ENCODE measurements at places on chromosomes 5 and 9.

DNA sequence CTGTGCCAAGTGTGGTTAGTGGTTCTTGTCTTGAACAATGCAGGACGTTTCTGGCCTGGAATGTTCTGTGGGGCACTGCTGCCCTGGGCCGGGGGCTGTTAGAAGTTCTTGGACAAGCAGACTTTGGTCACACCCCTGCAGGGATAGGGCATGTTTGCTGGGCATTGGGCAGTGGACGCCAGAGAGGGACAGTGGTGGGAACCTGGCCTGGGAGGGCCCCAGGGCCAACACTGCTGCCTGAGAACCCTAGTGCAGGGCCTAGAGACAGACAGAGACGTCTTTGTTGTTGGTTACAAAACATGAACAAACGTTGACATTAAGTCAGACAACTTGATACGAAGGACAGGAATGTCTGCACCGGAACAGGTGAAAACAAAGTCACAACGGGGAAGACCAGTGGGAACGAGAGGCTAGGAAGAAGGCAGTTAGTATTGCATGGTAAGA is 57.0 kb downstream of the WNK2 start:
- DNase-seq: no peak

GRCh38 chr5:115686051-115686737 is 60.4 kb upstream of the TMED7 start:
- DNase-seq: no peak

DNA sequence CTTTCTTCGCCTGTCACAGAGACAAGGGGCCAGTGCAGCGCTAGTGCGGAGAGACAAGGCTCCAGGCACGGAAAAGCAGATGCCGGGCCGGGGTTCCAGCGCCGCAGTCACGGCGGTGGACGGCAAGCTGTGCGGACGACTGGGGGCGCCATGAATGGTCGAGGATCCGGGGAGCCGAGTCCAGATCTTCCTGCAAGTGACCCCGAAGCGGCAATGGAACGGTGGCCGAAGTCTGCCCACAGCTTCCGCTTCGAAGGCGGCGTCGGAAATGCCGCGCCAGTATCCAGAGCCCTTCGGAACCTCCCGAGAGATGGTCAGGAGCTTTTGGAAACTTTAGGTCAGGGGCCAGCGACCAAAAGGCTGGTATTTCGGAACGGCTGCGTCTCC is 601 bp upstream of the FAF2 start:
- peak; percentile 32 for DNase-seq

- DNase-seq: no peak
Measured at GRCh38 chr5:108941746-108942145, 194.0 kb downstream of the FER start.

- no peak for DNase-seq
Measured at GRCh38 chr9:17739736-17740135, 160.9 kb downstream of the SH3GL2 start.

- no peak for DNase-seq
Measured at GRCh38 chr9:127116957-127117356, 5.5 kb downstream of the ANGPTL2 start.

- DNase-seq: no peak
Measured at GRCh38 chr5:97133101-97133500, 9.3 kb downstream of the LIX1 start.

GRCh38 chr9:84818791-84819190 is 149.3 kb downstream of the NTRK2 start:
- DNase-seq: no peak

GRCh38 chr5:97495301-97495700 is 312.3 kb upstream of the RIOK2 start:
- no peak for DNase-seq

- no peak for DNase-seq
Measured at GRCh38 chr9:69023650-69024049, 9.7 kb upstream of the PRKACG start.

DNA sequence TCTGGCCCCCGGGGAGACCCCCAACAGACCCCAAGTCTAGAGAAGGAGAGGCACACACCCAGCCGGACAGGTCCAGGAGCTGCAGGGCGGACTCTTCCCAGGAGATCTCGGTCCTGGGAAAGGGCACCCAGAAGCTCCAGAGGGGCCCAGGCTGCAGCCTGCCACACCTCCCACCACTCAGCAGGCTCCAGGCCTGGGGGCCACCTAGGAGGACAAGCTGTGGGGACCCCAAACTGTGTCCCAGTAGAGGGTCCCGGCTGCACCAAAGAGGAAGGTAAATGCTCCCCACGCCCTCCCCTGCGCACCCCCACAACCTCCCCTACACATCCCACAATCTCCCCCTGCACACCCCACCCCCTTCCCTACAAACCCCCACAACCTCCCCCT is 48.5 kb downstream of the PLEKHG4B start:
- no peak for DNase-seq

DNA sequence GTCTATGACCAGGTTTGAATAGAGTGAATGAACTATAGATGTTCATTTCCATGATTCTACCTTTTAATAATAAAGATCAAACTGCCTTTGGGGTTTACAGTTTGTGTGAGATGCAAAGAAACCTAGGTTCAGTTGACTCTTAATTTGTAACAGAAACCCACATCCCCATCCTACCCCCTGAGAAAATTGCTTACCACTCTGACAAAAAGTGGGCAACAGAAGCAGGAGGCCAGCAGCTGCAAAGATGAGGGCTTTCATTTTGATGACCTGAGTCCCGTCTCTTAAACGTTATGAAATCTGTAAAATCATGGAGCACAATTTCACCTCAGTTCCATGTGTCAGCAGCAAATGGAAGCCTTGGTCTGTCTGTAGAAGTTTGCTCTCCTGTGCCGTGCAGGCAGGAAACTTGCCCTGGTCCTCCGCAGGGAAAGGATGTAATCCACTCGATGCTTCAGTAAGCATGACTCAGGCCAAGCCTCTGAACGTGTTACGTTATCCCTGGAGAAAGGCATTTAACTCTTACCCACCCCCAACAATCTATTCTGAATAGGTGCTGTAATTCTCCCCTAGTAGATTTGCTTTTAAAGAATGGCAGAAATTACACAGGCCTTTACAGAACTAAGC is at the start of gene F2RL2:
F2RL2 (minus strand) TSS at position 431 of the 624 bp plus-strand sequence; CDS start at position 258, 173 bp downstream.
- no peak for DNase-seq

- DNase-seq: no peak
Measured at GRCh38 chr5:112366987-112367386, 52.1 kb downstream of the EPB41L4A start.

DNA sequence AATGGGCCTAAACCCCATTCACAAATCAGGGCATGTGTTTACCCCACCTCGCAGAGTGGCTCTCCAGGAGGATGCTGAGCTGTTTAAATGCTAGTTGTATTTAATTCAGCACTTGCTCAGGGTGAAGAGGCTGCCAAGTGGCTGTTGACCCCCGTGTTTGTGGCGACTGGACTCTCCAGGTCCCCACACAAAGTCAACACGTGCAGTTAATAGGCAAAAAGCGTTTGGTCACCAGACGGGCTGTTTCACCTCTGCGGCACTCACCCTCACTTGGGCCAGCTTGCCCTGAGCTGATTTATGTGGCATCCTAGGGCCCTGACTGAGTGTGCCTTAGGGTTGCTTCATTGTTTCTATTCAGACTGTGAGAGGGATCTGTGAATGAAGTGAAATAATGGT is 152.3 kb downstream of the GAS1 start:
- DNase-seq: no peak

DNA sequence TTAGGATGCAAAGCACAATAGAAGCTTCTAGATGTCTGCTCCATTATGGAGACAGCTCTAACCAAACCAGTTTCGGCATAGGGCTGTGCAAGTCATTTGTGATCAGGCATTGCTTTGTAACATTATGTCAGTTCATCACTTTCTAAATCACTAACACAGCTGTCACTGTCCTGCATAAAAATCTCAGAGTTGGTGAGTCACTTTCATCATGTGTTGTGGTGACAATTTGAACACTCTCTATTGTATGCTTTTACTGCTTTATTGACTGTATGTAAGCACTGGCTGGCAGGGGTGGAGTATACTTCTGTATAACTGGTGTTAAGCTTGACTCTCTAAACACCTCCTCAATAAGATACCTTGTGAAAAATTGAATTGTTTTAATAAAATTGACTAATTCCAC is 77.9 kb downstream of the SLCO4C1 start:
- DNase-seq: no peak

DNA sequence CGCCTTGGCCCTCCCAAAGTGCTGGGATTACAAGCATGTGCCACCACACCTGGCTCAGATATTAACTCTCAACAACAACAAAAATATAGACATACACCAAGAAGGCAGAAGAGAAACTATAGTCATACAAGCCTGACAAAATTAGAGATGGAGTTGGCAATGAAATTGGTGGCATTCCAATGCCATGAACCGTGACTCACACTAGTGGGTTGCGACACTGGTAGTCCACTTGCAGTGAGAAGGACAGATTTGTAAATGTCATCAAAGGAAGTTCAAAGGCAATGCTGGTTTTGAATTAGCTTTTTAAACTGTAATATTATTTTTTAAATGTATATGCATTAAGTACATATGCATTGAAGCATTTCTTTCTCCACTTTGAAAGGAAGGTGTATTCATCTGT is 8.5 kb upstream of the DNAJC25 start:
- DNase-seq: no peak

DNA sequence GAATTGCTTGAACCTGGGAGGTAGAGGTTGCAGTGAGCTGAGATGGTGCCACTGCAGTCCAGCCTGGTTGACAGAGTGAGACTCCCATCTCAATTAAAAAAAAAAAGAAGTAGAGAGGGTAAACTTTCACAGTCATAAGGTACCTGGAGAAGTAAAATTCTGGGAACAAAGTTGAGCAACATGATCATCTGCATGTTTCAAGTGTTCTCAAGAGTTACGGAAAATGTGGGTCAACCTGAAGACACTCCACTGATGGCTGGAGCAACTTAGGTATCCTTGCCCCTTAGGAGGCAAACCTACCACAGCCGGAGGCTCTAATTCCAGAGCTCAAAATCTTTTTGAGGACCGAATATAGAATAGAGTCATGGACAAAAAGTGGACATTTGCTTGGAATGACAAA is 370.8 kb upstream of the RFX3 start:
- no peak for DNase-seq

DNA sequence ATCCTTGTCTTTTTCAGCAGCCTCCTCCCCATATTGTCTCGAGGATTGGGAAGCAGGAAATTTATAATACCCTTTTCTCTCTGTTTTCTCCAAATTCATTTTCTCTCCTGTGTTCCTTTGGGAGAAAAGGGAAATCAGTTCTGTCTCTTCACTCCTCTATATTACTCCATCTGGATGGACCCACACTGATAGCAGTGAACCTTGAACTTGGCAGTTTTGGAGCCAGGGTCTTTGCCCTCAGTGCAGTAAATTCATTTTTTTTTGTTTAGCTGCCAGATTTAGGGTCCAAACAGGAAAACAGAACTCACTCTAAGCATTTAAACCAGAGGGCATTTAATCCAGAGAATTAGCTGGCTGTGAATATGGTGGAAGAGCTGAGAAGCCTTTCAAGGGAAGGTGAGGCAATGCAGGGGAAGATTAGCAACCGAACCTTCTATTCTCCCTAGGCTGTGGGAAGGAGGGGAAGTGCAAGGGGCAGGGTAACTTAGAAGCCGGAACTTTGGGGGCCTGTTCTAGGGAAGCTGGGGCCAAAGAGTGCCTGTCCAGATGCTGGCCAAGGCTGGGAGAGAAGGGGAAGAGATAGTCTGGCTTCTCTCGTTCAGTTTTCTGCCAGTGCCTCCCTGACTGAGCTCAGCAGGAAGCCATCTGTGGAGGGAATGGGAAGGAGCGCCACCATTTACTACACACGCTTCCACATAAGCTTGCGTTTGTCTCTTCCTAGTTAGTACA is 16.3 kb upstream of the NPR2 start:
- DNase-seq: no peak

- DNase-seq: no peak
Measured at GRCh38 chr5:171629221-171629620, 156.4 kb upstream of the SMIM23 start.

DNA sequence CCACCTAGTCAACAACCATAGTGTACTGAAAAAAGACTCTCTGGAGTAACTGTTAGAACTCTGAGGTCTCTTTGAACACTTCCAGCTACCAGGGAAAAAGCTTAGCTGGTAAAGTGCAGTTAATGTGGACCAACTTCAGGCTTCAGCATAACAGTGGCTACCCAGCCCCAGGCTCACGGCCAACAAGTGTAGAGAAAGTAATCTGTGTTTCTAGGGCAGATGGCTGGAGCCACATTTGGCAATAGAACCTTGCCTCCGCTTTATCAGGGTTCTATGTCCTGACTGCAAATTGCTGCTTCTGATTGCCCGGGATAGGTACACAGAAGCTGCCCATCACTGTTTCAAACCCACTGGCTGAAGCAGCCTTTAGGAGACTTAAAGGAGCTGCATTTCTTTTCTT is 76.0 kb upstream of the SIMC1 start:
- no peak for DNase-seq

DNA sequence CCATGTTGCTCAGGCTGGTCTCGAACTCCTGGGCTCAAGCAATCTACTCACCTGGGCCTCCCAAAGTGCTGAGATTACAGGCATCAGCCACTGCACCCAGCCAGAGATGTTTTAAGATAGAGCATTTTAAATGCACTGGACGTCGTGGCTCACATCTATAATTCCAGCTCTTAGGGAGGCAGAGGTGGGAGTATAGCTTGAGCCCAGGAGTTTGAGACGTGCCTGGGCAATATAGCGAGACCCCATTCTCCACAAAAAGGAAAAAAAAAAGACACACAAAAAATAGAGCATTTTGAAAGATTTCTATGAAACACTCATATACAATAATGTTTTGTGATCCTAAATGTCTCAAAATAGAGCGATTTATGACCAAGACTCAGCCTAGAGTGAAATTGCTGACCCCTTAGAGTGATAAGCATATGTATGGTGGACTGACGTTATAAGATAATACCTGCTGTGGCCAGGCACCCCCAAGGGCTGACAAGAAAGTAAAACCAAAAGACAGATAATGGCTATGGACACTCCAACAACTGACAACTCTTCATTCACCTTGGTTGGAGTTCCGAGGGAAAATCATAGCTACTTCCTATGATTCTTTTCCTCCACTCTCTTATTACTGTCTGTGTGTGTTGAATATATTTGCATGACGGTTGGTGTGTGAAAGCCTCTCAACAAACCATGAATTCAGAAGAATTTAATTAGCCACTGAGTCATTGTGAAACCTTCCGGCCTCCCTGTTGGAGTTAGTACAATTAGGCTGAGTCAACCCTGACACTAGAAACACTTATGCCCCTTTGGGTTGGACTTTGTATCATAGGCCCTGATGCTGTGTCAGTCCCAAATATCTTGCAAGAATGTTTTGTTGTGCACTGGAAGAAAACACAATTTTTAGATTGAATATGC is 526.5 kb upstream of the NUDT12 start:
- DNase-seq: no peak

GRCh38 chr5:68898951-68899471 is 194.8 kb upstream of the SLC30A5 start:
- no peak for DNase-seq

GRCh38 chr5:30764704-30765103 is 428.8 kb upstream of the CDH6 start:
- DNase-seq: no peak

Measured in activated gamma-delta T cell (primary cell).